ENCODE measurements at places on chromosomes 2 and 18.
A peak's percentile ranks its signal among the peaks of the same experiment; 100 is the strongest.

- DNase-seq: no peak
Measured at GRCh38 chr2:167706800-167707199, 540.6 kb downstream of the STK39 start.

GRCh38 chr2:214244847-214245246, 166.0 kb upstream of the VWC2L start:
- no peak for DNase-seq

- DNase-seq: peak; percentile 81
Measured at GRCh38 chr2:101745711-101746694, 48.5 kb downstream of the MAP4K4 start.

DNA sequence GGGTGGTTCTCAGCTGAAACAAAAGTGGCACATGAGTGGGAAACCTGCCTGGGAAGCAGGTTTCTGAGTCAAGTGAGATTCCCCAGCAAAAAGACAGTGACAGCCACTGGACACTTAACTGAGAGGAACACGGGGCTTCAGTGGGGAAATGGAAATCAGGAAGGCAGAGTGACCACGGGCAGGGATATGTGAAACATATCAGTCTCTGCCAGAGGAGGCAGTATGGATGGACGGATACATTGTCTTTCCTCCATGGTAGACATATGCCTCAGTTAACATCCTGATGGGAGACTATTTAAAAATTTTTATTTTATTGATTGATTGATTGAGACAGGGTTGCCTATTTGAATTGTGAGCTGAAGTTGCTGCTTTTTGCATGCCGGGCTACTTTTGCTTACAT, 292.1 kb downstream of the NBAS start:
- no peak for DNase-seq

GRCh38 chr2:102296449-102296848, 14.9 kb upstream of the IL1RL1 start:
- DNase-seq: no peak

Measured in SW 1271 (cell line).